ENCODE measurements at places on chromosomes 5 and 9.

GRCh38 chr5:61429906-61430305 is 97.8 kb downstream of the ZSWIM6 start:
- no peak for DNase-seq

DNA sequence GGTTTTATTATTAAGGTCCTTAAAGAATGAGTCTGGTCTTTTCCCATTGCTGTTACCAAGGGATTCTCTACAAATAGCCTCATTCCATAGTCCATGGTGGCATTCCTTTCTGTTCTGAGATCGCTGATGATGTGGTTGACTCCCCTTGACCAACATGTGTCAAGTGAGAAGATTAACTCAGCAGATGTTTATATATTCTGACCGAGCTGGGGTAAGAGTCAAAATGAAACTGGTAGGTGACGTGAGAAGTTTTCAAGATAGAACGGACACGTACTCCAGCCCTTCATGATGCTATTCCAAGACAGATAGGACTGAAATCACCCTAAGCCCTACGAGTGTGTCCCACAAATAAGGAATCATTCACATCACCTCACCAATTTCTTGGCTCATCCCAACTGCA is 155.5 kb upstream of the WWC1 start:
- DNase-seq = no peak

GRCh38 chr5:174324680-174325079 is 279.2 kb downstream of the NSG2 start:
- DNase-seq = no peak

- DNase-seq = no peak
Observed at GRCh38 chr9:93008457-93008856, 50.0 kb upstream of the SUSD3 start.

GRCh38 chr5:176836811-176837706 is 26.7 kb downstream of the UNC5A start:
- no peak for DNase-seq

- no peak for DNase-seq
Observed at GRCh38 chr5:120160124-120160895, 303.8 kb upstream of the PRR16 start.

DNA sequence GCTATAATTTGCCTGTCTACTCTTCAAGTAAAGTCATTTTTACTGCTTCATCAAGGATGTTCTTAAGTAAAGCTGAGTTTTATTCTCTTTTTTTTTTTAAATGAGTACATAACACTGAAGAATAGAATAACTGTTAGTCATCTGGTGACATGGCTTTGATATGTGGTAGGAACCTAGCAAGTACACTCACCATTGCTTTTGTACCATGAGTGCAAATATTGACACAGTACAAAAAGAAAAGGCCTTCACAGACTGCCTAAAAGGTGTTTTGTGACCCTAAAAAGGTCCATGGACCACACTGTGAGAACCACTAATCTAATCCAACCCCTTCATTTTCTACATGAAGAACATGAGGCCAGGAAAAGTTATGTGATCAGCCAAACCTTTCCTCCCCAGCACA is 55.0 kb downstream of the ECPAS start:
- no peak for DNase-seq

- DNase-seq = peak; percentile 34
Observed at GRCh38 chr9:96441798-96442445, 8.0 kb upstream of the HABP4 start.

DNA sequence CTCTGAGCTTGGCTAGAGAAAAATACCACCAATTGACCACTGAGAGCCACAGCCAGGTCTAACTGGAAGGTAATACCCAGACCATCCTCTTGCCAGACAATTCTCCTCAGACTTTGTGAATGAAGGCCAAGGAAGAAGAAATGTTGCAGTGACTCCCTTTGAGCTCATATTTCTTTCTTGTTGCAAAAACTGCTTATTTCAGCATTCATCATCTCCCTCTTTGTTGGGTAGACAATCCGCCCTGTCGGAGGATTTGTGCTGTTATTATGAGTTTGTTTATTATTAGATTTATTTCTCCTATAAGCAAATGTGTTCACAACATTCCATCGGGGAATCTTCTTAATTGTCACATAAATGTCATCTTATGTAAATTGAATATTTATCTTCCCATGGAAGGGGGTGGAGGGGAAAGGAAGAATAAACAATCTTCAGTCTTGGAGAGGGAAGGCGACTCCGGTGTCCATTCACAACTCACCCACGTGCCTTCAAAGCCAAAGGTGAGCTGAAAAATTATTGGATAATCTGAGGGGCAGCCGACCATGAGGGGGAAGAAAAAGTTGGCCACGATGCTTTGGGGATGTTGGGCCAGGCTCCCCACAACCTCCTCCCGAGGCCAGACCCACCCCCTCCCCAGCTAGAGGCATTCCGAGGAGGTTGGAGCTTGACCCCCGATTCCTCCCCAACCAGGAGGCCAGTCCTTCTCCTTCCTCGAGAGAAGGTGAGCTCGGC is 1.8 kb upstream of the JADE2 start:
- DNase-seq = no peak

- DNase-seq = no peak
Observed at GRCh38 chr9:118651511-118651910, 717.7 kb downstream of the BRINP1 start.

GRCh38 chr5:176959051-176959450 is 47.5 kb downstream of the UIMC1 start:
- DNase-seq = peak; percentile 41

DNA sequence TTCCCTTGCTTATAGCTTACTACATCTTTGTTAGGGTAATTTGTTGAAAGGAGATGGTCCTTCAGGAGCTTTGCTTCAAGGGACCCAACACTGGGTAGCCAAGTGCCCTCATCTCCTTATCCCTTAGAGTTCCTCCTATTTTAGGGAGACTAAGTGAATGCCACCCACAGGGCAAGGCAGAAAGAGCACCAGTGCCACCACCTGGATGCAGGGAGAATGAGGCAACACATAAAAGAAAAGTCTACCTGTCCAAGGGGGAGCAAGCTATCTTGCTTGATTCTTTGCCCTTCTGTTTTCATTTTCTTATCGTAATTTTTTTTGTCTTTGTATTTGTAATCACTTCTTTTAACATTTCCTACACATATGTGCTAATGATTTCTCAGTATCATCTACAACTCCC is 205.5 kb downstream of the NPR3 start:
- peak; percentile 11 for DNase-seq

DNA sequence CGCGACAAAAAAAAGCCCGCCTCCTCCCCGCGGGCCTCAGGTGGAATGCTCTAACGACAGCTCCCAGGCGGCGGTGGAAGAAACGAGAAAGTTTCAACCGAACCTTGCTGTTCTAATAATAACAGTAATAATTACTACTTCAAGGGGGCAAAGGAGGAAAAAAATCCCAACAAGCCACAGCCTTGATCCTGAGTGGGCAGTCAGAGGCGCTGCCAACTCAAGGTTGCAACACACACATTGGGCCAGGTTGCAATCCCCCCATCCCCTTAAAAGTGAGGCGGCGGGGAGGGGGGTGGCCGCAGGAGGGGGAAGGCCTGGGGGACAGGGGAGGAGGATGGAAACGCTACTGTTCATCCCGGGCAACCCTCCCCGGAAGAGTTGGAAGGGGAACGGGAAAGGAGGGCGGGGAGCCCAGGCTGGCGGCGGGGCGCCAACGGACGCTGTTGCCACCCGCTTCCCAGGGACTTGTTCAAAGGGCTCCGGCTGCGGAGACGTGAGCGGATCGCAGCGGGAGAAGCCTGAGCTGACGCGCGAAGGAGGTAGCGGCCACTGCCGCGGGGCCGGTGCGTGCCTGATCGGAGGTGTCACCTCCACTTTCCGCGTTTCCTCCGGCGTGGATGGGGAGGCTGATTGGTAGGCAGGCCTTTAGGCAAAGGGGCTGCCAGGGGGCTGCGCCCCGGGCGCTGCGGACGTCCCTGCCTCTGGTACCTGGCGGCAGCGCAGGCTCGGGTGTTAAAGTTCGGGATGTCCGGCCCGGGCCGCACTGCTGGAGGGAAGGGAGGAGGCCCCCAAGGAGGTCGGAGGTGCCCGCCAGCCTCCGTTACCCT is 647 bp downstream of the SMARCA2 start:
- peak; percentile 43 for DNase-seq

GRCh38 chr5:97365163-97365845 is 182.3 kb upstream of the RIOK2 start:
- DNase-seq = no peak

DNA sequence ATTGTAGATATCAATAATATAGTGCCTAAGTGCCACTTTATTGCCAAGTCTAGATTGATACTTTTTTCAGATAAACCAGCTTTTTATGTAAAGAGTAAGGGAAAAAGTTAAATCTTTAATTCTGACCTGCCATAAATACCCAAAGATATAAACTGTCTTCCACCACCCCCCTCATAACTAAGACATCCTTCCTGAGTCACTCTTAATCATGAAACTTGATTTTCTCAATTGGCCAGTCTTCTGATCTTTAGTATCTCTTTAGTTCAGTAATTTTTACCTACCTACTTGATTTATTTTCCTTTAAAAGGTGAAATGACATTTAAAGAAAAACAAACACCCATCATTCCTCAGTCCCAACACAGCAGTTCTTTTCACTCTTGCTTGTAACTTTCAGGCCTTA is 21.8 kb downstream of the C5orf22 start:
- no peak for DNase-seq

DNA sequence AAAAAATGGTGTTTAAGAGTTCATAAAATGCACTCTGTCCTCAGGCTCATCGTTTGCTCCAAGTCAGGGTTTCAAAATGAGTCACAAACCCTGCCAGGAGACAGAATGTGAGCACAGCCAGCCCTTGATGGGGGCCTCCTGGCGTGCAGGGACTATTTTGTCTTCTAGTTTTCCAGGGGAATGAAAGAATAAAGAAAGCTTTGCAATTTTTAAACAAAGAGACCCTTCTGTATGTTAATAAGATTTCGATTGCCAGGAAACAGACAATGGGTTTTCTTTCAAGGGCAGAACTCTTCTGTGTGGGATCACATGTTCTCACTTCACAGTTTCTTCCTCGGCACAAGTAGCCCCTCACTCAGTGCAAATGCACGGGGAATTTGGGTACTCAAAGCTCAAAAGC is 121.4 kb upstream of the C6 start:
- no peak for DNase-seq

GRCh38 chr5:102778478-102778877 is 23.4 kb downstream of the PAM start:
- DNase-seq = no peak

DNA sequence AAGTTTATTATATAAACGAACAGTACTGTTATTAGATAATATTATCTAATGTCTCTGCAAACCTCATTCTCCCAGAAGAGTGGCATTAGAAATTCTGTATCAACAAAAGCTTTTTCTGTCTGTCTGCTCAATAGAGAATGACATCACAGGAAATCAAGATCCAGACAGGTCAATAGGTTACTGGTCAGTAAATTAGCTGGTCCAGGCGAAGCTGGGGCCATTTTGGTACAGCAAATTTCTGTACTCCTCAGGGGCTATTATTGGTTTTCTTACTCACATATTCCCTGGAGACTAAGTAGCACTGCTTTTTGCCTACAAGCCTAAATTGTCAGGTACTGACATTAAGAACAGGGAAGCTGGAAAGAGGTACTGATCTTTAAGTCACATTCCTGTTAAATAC is 80.5 kb downstream of the PLPP1 start:
- no peak for DNase-seq

GRCh38 chr5:10699987-10700386 is 61.0 kb downstream of the DAP start:
- no peak for DNase-seq

- no peak for DNase-seq
Observed at GRCh38 chr5:65961633-65962032, 35.3 kb downstream of the ERBIN start.

DNA sequence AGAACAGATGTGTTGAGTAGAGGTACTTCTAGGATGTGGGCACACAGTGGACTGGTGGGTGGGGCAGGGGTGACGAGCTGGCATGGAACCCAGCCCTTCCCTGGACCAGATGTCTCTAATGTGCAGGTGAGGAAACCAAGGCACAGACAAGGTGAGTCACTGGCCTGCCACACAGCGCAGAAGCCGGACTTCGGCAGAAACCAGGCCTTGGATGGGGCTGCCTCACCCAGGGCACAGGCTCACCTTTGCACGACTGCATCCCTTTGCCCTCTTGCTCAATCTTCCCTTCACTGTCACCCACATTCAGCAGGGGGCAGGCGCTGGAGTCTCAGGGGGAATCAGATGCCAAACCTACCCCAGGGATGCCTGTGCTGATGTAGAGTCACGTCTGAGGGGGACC is 65.4 kb upstream of the LMX1B start:
- DNase-seq = no peak

- no peak for DNase-seq
Observed at GRCh38 chr5:89733772-89734171, 675.8 kb downstream of the CETN3 start.

- DNase-seq = no peak
Observed at GRCh38 chr9:36893184-36893583, 140.9 kb downstream of the PAX5 start.

DNA sequence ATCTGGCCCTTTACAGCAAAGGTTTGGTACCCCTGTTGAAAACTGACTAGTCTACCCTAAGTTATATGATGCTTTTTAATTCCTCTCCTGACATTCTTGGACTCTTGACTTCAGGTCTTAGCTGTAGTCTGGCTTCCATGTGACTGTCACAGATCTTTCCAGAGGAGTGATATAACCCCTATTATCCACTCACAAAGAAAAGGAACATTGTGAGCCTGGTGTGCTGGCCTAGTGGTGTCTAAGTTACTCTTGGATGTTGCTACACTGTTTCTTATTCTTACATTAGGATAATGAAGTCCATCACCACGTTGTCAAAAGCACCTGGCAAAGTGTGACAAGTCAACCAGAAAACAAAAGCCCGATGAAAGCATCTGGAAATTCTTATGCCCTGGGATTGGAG is 49.8 kb downstream of the RAD23B start:
- DNase-seq = no peak

- DNase-seq = no peak
Observed at GRCh38 chr9:87059772-87060171, 112.5 kb upstream of the GAS1 start.

- no peak for DNase-seq
Observed at GRCh38 chr5:41869151-41869723, 988 bp downstream of the OXCT1 start.

GRCh38 chr9:4923580-4924544 is 61.2 kb upstream of the JAK2 start:
- DNase-seq = peak; percentile 7

- no peak for DNase-seq
Observed at GRCh38 chr9:76103531-76104315, 213.2 kb downstream of the PCSK5 start.

- DNase-seq = no peak
Observed at GRCh38 chr5:180135128-180135955, 63.8 kb upstream of the RNF130 start.

Measured in LoVo (cell line).